ENCODE measurements at places on chromosomes 2 and 18. TPM values are rescaled to one million over a fixed set of nuclear protein-coding genes. Genes with fewer than 3 reads are reported as not detected.

Gene LIMS4
- total RNA-seq: not detected

Gene SCN9A
- 2.2 TPM for total RNA-seq

Gene ABCG5
- total RNA-seq: 57.0 TPM

GRCh38 chr2:182763311-182763912 is 47.4 kb downstream of the DNAJC10 start:
- DNase-seq: no peak

DNA sequence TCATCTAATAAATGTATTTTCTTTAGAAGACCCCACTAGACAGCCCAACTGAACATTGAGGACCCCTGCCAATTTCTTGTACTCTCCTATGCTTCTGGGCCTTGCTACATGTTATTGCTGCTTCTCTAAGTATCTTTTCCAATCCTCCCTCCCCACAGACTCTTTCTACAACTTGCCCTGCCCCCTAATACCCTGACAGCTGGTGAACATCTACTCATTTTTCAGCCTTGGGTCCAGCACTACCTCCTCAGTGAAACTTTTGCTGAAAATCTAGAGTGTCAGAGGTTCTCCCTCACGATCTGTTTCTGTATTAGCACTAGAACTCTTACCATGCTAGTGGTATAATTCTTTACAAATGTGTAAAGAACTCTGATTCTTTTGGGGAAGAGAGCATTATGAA is 106.8 kb upstream of the SIX3 start:
- no peak for DNase-seq

DNA sequence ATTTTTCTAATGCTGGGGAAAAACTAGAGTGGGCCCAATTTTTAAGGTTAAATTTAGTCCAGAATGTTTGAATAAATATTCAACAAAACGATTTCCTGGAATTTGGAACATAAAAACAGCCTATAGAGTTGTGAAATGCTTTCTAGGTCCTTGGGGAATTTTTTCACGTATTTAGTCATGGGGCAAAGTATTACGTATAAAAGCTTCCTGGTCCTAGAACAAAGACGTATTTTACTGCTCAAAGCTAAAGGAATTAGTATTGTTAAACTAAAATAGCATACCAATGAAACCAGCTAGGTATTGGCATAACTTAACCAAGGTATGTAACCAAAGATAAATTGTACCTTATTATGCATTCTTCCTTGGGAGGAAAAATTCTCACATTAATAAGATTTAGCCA is 1.6 kb downstream of the SESTD1 start:
- no peak for DNase-seq

Measured in left lobe of liver (tissue), 2 donors.